ENCODE measurements at places on chromosomes 12 and 14. TPM values are rescaled to one million over a fixed set of nuclear protein-coding genes. Genes with fewer than 3 reads are reported as not detected.

- H3K27me3 ChIP-seq: no peaks in the 10 kb centered on the region
- no peaks in the 10 kb centered on the region for H3K36me3 ChIP-seq
- H3K4me1 ChIP-seq: no peaks in the 10 kb centered on the region
Observed at GRCh38 chr14:55701638-55702037, 121.6 kb downstream of the KTN1 start.

GRCh38 chr12:124874988-124875802, 11.5 kb upstream of the SCARB1 start:
- no peaks in the 10 kb centered on the region for H3K27me3 ChIP-seq
- H3K4me1 ChIP-seq: no peaks in the 10 kb centered on the region
- H3K36me3 ChIP-seq: no peaks in the 10 kb centered on the region
- H3K4me3 ChIP-seq: no peak overlapping the region

DNA sequence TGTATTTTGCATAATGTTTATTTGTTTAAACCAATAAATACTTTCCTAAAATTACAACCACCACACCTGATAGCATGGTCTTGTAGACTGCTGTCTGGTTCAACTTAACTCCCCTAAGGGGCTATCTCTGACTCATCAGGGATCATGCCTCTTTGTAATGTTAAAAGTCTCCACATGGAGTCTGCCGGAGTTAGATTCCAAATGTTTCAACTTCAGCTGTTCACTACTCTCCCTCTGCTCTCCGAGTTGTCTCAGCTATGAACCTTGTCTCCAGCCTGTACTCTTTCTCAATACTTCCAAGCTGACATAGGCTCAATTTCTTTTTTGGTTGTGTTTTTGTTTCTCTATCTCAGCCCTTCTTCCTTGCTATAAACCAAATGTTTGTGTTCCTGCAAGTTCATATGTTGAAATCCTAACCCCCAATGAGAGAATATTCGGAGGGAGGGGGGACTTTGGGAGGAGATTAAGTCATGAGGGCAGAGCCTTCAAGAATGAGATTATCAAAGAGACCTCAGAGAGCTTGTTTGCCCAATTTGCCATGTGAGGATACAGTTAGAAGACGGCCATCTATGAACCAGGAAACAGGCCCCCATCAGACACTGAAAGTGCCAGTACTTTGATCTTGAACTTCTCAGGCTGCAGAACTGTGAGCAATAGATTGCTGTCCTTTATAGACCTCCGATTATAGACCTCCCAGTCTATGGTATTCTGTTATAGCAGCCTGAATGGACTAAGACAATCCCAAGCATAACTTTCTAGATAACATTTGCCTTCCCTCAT, 858.2 kb downstream of the VRK1 start:
- H3K27ac ChIP-seq: no peak overlapping the region
- H3K4me3 ChIP-seq: no peak overlapping the region
- DNase-seq: no peak
- no peaks in the 10 kb centered on the region for H3K27me3 ChIP-seq
- H3K36me3 ChIP-seq: no peaks in the 10 kb centered on the region

- no peak for DNase-seq
- no peak overlapping the region for H3K27ac ChIP-seq
- no peaks in the 10 kb centered on the region for H3K27me3 ChIP-seq
- no peak overlapping the region for H3K4me3 ChIP-seq
Observed at GRCh38 chr14:75134644-75135043, 7.8 kb upstream of the NEK9 start.

DNA sequence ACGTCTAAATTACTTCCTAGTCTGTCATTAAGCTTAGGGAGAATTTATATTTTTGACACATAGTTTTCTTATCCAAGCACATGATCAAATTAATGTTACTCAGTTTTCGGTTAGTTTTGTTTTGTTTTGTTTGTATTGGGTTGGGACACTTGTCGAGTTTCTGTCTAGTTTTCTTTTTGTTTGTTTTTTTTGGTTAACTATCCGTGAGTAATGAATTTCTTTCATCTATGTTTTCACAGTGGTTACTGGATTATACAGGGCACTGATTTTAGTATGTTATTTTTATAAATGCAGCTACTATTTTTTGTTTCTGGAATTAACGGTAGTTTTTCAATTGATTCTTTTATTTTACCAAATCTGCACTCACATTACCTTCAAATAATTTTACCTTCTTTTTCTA, 2.7 kb downstream of the KLRF1 start:
- no peak overlapping the region for H3K27ac ChIP-seq
- H3K27me3 ChIP-seq: no peaks in the 10 kb centered on the region
- no peaks in the 10 kb centered on the region for H3K36me3 ChIP-seq
- H3K4me1 ChIP-seq: no peaks in the 10 kb centered on the region
- no peak for DNase-seq

- H3K27me3 ChIP-seq: no peaks in the 10 kb centered on the region
- H3K36me3 ChIP-seq: no peaks in the 10 kb centered on the region
- H3K27ac ChIP-seq: no peak overlapping the region
- DNase-seq: no peak
Observed at GRCh38 chr12:88299567-88300101, 157.5 kb downstream of the TMTC3 start.

- H3K27me3 ChIP-seq: no peaks in the 10 kb centered on the region
- H3K4me1 ChIP-seq: no peaks in the 10 kb centered on the region
- H3K36me3 ChIP-seq: peaks cover 32% of the 10 kb centered on the region
- no peak overlapping the region for H3K4me3 ChIP-seq
- no peak for DNase-seq
Observed at GRCh38 chr14:20387576-20387975, 25.7 kb downstream of the TEP1 start.

DNA sequence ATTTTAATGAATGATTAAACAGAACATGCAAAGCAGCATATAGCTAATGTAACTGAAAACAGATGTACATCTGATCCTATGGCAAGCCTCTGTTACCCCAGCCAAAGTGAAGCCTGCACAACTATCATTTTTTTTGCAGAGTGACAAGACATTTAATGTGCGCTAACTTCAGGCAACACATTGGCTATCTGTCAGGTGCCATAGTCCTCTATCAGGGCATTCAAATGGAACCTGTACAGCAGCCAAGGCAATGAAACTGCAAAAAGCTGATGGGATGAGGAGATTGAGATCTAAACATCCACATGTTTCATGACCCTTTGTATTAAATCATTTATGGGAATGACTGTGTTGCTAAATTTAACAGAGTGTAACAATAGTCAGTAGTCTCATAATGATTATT, 1088.5 kb upstream of the TMEM132C start:
- no peak overlapping the region for H3K4me3 ChIP-seq
- no peak overlapping the region for H3K27ac ChIP-seq
- H3K4me1 ChIP-seq: no peaks in the 10 kb centered on the region
- no peaks in the 10 kb centered on the region for H3K27me3 ChIP-seq
- H3K36me3 ChIP-seq: no peaks in the 10 kb centered on the region
- DNase-seq: no peak

GRCh38 chr14:23159532-23159931, 23.9 kb downstream of the SLC7A8 start:
- DNase-seq: no peak
- no peaks in the 10 kb centered on the region for H3K4me1 ChIP-seq
- no peaks in the 10 kb centered on the region for H3K36me3 ChIP-seq
- no peaks in the 10 kb centered on the region for H3K27me3 ChIP-seq
- H3K4me3 ChIP-seq: no peak overlapping the region

- no peaks in the 10 kb centered on the region for H3K36me3 ChIP-seq
- no peak for DNase-seq
- H3K4me1 ChIP-seq: peaks cover 6% of the 10 kb centered on the region
- no peak overlapping the region for H3K4me3 ChIP-seq
- no peak overlapping the region for H3K27ac ChIP-seq
Observed at GRCh38 chr14:71659159-71659558, 273.1 kb upstream of the RGS6 start.

- no peak overlapping the region for H3K4me3 ChIP-seq
- no peak overlapping the region for H3K27ac ChIP-seq
- no peaks in the 10 kb centered on the region for H3K4me1 ChIP-seq
- H3K27me3 ChIP-seq: no peaks in the 10 kb centered on the region
Observed at GRCh38 chr14:61125867-61126572, 145.0 kb downstream of the SLC38A6 start.

DNA sequence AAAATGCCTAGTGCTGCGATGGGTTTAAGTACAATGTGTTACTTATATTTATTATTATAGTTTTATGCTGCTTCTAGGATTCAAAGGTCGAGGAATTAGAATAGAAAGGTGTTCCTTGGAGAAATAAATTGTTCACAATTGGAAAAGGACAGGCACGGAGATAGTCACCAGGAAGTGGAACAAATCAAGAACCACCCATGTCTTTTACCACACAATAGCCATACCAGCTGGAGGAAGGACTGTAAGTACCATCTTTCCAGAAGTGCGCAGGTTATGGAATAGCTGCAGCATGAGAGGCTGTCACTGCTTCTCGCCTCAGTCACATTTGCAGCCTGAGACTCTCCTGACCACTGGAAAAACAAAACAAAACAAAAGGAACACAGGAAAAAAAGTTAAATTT, 40.5 kb upstream of the MANSC4 start:
- H3K27ac ChIP-seq: no peak overlapping the region
- H3K4me1 ChIP-seq: no peaks in the 10 kb centered on the region
- no peak for DNase-seq
- no peaks in the 10 kb centered on the region for H3K27me3 ChIP-seq
- H3K36me3 ChIP-seq: no peaks in the 10 kb centered on the region
- H3K4me3 ChIP-seq: no peak overlapping the region

DNA sequence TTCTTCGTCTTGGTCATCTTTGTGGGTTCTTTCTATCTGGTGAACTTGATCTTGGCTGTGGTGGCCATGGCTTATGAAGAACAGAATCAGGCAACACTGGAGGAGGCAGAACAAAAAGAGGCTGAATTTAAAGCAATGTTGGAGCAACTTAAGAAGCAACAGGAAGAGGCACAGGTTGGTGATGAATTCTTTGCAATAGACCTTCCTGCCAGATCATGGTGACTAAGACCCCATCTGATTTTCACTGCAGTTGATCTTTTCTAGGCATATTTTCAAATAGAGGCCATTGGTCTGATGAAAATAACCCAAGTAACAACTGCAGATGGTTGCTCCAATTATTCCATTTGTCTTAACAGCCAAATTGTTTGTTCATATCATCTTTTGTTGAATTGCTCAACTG, 114.4 kb downstream of the SCN8A start:
- no peaks in the 10 kb centered on the region for H3K4me1 ChIP-seq
- DNase-seq: no peak
- H3K4me3 ChIP-seq: no peak overlapping the region
- H3K27me3 ChIP-seq: peaks cover 2% of the 10 kb centered on the region

GRCh38 chr12:122844366-122844971, 9.2 kb downstream of the HIP1R start:
- H3K27me3 ChIP-seq: no peaks in the 10 kb centered on the region
- no peaks in the 10 kb centered on the region for H3K4me1 ChIP-seq
- H3K4me3 ChIP-seq: no peak overlapping the region
- H3K27ac ChIP-seq: no peak overlapping the region
- no peak for DNase-seq
- H3K36me3 ChIP-seq: no peaks in the 10 kb centered on the region

- no peaks in the 10 kb centered on the region for H3K4me1 ChIP-seq
- H3K4me3 ChIP-seq: no peak overlapping the region
- no peak overlapping the region for H3K27ac ChIP-seq
- no peaks in the 10 kb centered on the region for H3K36me3 ChIP-seq
- DNase-seq: no peak
Observed at GRCh38 chr12:4106621-4107020, 166.9 kb upstream of the CCND2 start.

- no peak overlapping the region for H3K27ac ChIP-seq
- DNase-seq: no peak
- H3K4me3 ChIP-seq: no peak overlapping the region
- H3K27me3 ChIP-seq: no peaks in the 10 kb centered on the region
Observed at GRCh38 chr12:13002301-13003097, 2.4 kb upstream of the HEBP1 start.

PNMA1 gene
- 35.2 TPM for polyA plus RNA-seq

TPH2 gene
- polyA plus RNA-seq: not detected

ASCL1 gene
- polyA plus RNA-seq: not detected

ZNF385A gene
- 4.1 TPM for polyA plus RNA-seq

OR4K14 gene
- polyA plus RNA-seq: not detected

NOP9 gene
- polyA plus RNA-seq: 10.8 TPM

Measured in aorta (tissue), 5 donors.